T-cell (primary cell): ENCODE measurements at places on chromosomes 5 and 9.
A peak's percentile ranks its signal among the peaks of the same experiment; 100 is the strongest.

DNA sequence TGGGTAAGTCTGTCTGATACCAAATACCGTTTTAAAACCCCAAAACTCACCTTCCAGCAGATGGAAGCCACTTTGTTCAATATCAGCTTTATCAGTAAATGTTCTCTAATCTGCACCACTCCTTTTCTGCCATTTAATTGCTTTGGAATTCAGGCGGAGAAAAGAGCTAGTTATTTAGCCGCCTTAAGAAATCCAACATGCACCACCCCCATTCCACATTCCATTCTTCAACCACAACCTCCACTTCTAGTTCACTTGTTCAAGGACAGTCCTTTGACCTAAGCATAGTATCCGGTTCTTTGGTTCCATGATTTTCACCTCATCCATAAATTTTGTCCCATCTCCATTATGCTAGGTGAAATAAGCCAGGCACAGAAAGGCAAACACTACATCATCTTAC lies 240.1 kb downstream of the DNAH5 start:
- DNase-seq, result no peak

DNA sequence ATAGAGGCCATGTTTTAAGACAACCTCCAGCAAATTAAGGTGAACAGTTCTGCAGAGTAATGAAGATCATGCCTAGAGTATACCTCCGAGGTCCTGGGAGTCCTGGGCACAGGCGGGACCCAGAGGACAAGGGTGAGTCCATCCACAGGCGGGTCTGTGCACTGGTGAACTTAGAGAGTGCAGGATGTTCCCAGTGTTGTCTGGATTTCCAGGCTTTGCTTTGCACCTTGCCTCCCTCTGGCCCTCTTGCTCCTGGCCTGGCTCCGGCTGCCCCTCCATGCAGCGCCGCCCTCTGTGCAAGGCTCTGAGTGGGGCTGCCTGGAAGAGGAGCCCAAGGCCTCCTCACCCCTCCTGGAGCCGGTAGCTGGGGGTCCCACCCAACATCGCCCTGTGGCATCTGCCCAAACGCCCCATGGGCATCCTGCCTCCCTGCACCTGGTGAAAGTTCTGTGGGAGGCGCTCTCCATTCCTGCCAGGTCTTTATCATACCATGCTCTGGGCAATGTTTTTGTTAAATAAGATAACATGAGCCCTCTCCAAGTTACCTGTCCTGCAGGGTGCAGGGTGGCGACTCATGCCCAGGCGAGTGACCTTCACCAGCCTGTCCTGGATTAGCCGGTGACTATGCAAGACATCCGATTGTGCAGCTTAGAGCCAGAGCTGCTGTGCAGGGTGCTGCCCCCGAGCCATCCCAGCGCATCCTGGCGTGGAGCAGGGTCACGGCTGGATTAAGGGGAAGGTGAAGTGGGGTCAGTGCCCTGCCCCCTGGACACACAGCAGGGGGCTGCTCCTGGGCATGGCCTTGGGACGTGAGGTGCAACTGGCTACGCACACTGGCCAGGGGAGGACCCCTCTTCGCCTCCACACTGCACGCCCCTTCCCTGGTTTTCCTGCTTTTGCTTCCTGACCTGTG lies 41.3 kb upstream of the LPCAT1 start:
- DNase-seq, result no peak

GRCh38 chr9:118782790-118783463 lies 586.3 kb downstream of the BRINP1 start:
- no peak for DNase-seq

GRCh38 chr9:83000765-83001164 lies 62.2 kb downstream of the RASEF start:
- no peak for DNase-seq

DNA sequence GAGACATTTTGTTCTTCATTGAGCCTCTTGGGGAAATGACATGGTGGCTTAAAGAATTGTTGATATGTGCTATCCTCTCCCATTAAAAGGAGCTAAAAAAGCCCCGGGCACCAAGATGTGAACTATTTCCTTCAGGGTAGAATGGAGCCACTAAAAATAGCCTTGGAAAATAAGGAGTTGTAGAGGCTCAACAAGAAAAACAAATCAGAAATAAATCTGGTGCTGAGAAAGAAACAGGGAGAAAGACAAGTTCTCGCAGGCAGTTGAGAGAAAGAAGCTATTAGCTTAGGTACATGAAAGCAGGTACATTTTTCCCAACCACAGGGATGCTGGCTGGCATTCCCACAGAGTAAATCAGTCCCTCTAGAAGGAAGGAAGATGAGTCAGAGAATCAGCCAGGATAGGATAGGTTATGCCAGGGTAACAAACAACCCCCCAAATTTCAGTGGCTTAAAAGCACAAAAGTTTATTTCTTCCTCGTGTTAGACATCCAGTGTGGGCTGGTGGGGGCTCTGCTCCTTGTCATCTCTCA lies 134.6 kb upstream of the ADRA1B start:
- no peak for DNase-seq

GRCh38 chr5:127587246-127587917 lies 61.5 kb upstream of the CTXN3 start:
- DNase-seq, result no peak

GRCh38 chr5:52767217-52767743 lies 20.4 kb upstream of the ITGA1 start:
- DNase-seq, result no peak

DNA sequence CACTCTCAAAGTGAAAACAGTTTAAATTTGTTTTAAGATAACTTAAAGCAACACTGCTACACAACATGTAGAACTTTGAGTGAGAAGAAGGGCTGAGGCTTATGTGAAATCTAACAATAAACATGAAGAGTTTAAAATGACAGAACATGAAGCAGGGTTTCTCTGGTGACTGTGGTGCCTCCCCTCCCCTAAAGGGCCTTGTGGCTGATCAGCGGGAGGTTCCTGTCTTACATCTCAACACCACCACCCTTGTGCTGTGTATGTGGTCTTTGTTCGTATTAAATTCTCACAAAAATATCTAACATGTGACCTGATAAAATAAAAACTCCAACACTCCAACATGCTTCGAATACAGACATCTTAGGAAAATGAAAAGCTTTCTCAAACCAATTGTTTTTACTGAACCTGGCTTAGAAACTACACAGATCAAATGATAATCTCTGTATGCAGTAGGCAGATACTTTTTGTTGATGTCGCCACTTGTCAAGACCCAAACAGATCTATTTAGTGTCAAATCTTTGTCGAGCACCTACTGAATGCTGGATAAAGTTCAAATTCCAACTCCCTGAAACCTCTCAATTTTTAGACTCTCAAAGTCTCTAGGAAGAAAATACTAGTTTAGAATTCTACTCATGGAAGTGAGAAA lies 9.9 kb upstream of the IQGAP2 start:
- peak; percentile 12 for DNase-seq

DNA sequence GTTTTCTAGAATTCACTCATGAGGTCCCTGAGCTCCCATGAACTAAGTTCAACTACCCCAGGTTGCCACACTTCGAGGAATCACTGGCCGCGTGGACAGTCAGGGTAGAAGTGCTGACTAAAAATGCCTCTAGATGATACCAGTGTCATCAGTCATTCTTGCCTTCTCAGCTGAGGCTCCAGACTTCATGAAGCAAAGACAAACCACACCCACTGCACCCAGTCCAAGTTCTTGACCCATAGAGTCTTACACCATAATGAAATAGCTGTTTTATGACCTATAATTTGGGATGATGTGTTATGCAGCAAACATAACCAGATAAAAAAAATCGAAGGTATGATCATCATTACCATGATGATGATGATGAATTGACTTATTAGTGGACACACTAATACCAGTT lies 632.9 kb upstream of the TLE4 start:
- no peak for DNase-seq

DNA sequence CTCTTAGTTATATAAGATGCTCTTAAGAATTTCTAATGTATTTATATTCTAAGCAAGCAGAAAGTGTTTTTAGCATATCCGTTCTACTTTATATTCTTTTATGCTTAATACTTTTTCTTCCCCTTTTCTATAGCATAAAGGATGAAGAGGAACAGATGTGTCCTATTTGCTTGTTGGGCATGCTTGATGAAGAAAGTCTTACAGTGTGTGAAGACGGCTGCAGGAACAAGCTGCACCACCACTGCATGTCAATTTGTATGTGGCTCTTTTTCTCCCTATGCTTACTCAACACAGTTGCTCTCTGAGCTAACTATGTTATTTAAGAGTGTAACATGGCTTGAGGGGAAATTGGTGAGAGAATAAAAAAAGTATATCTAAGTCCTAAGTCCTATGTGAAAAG lies 37.6 kb upstream of the SETD9 start:
- DNase-seq, result no peak

DNA sequence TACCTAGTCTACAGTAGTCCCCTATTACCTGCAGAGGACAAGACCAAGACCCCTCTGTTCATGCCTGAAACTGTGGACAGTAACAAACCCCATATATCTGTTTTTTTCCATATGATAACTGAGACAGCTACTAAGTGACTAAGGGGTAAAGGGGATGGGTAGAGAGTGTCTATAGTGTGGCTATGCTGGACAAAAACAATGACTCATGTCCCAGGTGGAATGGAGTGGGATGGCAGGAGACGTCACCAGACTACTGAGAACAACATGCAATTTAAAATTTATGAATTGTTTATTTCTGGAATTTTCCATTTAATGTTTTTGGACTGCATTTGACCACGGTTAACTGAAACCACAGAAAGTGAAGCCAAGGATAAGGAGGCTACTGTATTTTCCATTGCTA lies 171.8 kb downstream of the AGTPBP1 start:
- DNase-seq, result no peak

DNA sequence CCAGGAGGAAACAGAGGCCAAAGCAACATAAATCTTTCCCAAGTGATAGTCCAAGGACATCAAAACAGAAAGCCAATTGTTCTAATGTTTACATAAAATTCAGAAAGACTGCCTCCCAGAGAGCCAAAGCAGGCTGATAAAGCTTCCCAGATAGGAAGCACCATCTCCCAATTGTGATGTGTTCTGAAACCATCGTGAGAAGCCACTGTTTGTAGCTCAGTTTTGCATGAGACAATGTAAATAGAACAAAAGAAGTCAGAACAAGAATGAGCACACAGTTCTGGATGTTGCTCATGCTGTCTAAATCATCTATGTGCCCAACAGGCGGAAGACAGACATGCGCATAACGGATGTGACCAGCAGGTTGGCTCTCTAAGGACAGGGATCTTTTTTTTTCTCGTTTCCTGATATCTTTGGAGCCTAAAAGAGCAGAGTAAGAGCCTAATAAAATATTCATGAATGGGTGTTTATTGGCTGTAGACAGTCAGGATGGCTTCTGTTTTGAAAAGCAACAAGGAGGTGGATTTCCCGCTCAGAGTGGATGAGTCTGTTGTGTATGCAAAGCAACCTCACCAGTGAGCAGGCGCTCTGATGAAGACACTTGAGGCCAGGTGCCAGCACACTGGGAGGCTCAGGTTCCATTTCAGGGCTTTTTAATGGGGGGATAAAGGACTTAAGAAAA lies 113.6 kb downstream of the GNA14 start:
- no peak for DNase-seq

DNA sequence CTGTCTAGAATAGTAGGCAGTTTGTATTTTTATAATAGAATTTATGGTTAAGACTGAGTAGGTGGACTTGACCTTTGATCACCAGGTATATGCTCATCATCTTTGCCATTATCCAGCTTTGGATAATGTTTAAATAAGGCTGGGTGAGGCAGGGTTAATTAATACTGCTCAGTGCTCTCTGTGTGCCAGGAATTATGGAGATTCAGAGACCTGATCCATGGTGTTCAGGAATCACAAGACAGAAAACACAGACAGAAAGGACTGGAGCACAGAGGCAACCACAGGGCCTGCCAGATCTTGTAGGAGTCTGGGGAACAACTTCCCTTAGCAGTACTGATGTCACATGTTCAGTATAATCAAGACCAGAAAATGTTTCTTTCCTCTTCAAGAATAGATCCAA lies 186.3 kb upstream of the ADCY2 start:
- DNase-seq, result no peak

GRCh38 chr5:107425541-107426031 lies 245.2 kb downstream of the EFNA5 start:
- DNase-seq, result no peak

DNA sequence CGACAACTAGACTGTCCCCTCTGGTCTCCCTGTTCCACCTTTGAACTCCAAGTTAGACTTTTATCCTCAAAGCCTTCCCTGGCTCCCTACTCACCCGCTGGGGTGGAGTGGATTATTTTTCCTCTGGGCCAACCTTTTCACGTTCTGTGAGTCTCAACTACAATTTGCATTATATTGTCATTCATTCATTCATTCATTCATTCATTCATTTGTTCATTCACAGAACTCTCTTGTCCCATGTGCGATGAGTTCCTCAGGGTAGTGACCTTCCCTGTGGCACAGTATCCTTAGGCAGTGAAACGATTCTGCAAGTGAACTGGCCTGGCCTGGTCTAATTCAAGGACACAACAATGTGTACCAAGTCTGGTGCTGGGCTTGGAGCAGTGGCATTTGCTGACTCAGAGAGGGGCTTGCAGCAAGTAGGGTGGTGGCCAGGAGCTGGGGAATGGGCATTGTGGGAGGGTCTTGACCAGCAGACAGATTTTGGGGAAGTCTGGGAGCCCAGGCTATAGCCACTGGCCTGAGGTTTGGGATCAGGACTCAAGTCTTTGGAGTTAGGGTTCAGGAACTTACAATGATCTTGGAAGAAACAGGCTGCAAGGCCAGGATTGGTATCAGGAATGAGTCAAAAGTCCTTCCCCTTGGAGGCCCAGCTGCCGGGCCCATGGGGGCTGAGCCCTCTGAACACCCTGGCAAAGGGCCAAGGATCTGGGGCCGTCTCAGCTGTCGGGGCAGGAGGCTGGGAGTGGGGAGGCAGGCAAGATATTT lies 37.2 kb upstream of the COL15A1 start:
- DNase-seq, result no peak

DNA sequence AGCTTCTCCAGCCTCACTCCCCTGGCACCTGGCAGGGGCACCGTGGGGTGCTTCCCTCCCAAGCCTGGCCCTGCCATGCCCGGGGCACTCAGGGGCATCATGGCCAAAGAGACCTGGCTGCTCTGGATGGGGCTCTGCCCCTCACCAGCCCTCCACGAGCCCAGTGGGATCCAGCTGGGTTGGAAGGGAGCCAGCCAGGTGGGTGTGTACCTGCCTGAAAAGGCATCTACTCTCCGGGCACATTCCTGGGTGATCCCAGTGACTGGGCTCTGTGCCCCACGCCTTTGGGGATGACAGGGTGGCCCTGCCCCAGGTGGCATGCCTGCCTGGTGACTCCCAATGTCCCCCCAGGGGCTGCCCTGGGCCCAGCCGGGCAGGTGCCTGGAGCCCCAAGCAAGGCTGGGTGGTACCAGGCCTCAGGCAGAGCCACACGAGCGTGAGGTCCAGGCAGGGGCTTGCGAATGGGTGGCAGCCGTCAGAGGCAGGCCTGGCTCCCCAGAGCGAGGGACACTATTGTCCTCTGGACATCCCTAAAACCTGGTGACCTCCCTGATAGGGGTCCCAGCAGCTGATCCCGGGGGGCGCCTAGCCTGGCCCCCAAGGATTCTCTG lies 777 bp downstream of the GPSM1 start:
- no peak for DNase-seq
